ENCODE measurements at places on chromosomes 11 and 22.

GRCh38 chr11:117799634-117800033 is 2.6 kb upstream of the DSCAML1 start:
- no peak for DNase-seq

DNA sequence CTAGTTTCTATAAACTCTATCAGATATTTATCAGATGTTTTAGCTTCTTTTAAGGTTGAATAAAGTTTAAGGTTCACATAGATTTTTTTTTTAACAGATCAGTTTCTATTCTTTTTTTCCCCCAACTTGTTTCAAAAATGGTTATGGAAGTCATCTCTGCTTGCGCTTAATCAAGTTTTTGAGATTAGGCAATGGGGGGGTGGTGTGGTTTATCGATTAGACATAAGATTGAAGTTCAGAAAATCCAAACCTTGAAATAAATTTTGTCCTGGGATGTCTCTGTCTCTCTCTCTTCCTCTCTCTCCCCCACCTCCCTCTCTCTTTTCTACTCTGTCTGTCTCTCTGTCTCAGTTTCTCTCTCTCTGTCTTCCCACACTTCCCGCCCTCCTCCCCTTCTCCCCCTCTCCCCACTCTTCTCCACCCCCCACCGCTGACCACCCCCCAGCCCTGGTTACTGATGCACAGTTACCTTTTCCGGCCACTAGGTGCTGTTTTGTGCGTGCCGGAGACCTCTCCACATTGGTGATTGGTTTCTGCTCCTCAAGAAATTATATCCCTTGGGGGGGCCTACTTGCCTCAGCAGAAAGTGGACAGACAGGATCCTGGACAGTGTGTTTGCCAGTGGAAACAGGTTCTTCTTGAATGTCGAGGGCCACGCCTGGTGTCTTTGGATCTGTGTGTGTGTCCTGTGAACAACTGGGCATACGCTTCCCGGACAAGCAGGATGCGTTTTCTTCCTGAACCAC is 29.7 kb upstream of the ANO1 start:
- no peak for DNase-seq

DNA sequence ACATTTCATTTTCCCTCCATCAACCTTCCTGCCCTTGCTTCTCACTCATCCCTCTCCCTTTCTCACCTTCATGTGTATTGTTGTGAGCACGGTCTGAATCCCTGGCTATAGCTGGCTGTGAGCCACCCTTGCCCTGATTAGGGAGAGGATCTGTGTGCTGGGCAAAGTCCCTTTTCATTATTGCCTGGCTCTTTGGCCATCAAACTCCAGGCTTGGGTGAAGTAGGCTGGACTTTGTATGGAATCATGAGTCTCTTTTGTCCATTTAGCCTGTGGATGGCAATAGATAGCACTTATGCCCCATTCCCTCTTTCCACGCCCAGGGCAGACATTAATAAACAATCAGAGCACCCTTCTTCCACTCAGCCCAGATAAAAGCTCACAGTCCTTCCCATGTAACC is 6.7 kb downstream of the MYO18B start:
- no peak for DNase-seq

- DNase-seq, result no peak
These were observed 1.5 kb downstream of the SLC2A11 start for GRCh38 chr22:23859201-23859600.

DNA sequence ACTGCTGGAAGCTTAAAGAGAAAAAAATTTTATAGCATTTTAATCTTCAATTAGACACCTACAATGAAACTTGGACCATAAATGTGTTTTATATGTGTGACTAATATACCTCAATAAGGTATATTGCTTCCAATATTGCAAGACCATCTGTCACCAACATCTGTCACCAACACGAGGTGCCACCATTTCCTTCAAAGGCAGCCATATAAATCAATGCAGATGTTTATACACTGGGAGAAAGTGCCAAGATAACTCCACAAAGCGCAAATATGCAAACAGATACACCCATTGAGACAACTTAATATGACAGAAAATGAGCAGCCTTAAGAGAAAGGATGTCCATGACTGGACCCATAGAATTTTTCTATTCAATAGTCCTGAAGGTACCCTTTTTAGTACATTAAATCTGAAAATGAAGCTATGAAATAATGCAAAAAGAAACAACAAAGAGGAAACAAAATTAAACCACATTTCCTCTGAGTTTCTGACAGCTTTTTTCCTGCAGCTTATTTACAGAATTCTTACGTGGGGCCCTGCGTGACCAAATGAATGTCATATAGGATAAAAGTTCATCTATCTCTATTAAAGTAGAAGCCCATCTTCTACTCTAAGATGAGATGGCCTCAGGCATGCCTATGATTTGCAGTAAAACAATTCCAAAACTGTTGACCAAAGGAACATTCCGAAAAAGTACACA is 12.5 kb downstream of the MPZL3 start:
- DNase-seq, result no peak

- DNase-seq, result peak; percentile 79
These were observed 4.2 kb downstream of the ALDH3B1 start for GRCh38 chr11:68014157-68014946.

GRCh38 chr11:118442908-118443589 is 6.8 kb downstream of the KMT2A start:
- DNase-seq, result no peak

DNA sequence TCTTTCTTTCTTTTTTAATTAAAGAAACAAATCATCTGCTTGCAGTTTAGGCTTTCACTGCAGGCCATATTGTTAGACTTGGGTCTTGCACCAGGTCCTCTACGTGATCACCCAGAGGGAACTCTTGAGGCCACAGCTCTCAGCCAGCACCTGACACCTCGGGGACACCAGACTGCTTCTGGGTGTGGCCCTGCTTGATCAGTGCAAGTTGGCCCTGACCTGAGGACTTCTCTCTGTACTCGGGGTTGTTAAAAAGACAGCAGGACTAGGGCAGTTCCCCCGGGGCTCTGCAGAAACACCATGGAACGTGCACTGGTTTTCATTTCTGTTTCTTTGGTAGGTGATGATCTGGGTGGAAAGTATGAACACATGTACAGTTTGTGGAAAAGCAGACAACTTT is 51.2 kb upstream of the MYO18B start:
- DNase-seq, result no peak

DNA sequence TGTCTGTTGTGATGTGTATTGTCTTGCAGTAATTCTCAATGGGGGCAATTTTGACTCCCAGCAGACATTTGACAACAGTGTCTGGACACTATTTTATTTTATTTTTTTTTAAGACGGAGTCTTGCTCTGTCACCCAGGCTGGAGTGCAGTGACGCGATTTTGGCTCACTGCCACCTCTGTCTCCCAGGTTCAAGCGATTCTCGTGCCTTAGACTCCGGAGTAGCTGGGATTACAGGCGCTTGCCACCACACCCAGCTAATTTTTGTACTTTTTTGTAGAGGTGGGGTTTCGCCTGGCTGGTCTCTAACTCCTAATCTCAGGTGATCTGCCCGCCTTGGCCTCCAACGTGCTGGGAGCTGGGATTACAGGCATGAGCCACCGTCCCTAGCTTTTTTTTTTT is 1.4 kb downstream of the RPS6KB2 start:
- DNase-seq, result no peak

DNA sequence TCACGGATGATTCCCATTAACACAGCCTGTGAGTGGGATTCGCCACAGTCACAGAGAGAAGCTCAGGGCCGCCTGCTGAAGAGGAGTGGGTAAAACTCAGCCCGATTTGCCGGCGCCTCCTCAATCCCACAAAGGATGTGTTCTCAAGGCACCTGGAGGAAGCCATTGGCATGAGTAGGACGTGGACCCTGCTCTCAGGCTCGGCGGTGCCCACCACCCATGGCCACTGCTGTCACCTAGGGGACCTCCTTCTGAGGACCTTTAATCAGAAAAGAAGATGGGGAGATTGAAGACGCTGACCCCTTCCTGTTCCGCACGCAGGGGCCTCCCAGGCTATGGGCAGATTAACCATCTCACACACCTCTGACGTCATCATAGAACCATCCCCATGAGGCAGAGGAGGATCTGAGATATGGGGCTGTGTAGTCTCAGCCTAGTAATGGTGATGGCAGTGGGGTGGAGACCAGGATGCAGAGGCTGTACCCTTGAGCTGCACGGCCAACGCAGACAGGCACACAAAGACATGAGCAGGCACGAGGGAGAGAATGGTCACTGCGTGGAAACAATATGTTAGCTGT is 571.8 kb downstream of the BRD1 start:
- DNase-seq, result no peak

- DNase-seq, result no peak
These were observed 545.7 kb upstream of the B3GAT1 start for GRCh38 chr11:134957540-134958335.

DNA sequence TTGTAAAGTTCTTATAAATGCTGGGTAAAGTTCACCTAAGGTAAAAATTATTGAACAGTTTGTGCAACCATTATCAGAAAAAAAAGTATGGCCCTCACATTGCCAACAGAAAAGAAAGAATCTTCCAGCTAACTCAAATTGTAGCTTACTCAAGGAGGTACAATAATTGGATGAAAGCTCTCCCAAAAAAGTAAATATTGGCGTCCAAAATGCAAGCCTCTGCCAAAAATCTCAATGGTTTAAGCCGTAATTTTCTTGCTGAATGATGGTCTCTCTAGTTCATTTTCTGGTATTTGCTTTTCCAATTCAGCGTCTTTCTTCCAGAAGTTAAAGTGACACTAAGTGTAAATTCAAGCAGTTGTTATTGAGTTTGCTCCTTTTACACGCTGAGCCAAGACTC is 727.3 kb downstream of the LRRC4C start:
- DNase-seq, result no peak

- no peak for DNase-seq
These were observed 359.7 kb downstream of the FAM181B start for GRCh38 chr11:82373781-82374542.

- no peak for DNase-seq
These were observed at the start of gene RASL10A for GRCh38 chr22:29315286-29316140. Gene RASL10A, minus strand, starts transcription at chr22:29315697. Its CDS starts 451 bp downstream, at chr22:29315246.

DNA sequence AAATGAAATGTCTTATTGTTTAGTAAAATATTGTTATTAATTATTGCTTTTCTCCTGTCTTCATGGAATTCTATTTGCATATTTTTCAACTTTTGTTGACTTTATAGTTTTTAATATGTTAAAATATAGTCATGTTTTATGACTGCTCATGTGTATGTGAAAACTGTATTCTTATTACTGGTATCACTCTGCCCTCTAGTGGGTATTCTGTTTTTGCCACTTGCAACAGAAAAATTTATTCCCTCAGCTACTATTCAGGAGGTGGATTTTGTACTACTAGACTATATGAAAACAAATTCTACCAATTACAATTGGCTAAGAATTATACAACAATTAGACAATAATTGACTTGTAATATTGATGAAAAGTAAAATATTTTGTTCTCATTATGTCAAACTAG is 45.0 kb downstream of the OR4C6 start:
- DNase-seq, result peak; percentile 9

DNA sequence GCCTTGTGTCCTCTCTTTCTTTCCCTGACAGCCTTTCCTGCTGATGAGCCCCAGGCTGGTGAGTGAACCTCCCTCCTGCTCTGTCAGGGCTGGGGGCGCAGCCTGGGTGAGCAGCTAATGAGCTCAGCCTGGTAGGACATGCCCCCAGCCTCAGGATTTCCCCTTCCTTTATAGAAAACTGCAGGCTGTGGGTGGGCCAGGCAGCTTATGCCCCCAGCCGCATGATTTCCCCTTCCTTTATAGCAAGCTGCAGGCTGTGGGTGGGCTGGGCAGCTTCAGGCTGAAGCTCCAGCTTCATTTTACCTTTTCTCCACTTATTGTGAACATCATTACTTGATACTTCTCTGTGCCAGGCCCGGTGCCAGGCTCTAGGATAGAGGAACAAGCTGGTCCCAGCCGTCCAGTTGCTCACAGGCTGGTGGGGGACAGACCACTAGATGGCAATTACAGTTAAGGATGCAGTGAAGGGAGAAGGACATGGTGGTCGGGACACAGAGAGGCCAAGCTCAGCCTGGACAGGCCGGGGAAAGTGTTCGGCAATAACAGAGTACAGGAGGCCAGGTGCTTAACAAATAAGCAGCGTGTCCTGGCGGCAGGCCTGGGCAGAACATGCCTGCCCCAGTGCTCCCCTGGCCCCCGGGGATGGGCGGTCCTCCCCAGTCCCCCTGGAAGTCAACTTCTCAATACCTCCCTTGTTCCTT is 5.3 kb downstream of the LGALS12 start:
- DNase-seq, result no peak

- no peak for DNase-seq
These were observed 699.1 kb downstream of the KCNA4 start for GRCh38 chr11:29317694-29318093.

DNA sequence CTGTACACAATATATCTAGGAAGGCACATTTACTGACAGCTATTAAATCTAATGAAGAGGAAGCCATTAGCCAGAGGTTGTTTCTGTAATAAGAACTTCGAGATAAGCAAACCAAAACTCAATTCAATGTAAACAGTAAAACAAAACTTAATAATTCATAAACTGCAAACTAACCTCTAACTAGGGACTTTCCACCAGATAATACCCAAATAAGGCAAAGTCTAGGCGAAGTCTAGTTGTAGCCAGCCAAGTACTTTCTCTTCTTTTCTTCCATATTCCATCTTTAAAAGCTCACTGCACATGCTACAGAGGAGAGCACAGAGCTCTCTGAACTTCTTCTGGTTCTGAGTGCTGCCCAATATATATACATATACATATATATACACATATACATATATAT is 229.9 kb upstream of the ANO5 start:
- no peak for DNase-seq

DNA sequence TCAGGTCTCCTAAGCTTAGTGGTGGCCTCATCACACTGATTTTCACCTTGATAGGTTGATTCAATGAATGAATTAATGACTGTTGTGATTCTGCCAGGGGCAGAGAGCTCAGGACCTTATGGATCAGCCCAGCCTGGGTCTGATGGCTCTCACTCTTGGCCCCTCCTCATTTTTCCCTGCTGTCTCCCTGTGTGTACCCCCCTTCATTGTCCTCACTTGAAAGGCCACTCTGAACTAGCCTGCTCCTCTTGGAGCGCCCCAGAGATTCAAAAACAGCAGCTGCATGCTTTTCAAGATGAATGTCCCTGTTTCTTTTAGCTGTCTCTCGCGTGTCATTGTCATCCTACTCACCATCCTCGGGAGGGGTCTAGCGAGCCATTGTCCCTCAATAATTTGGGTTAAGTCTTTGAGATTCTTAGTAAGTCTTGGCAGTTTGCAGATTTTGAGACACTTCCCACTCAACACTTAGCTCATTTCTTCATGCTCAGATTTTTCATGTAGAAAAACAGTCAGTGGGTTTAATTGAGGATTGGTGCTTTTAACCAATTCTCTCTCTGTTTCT is 42.5 kb upstream of the MICAL2 start:
- DNase-seq, result no peak

DNA sequence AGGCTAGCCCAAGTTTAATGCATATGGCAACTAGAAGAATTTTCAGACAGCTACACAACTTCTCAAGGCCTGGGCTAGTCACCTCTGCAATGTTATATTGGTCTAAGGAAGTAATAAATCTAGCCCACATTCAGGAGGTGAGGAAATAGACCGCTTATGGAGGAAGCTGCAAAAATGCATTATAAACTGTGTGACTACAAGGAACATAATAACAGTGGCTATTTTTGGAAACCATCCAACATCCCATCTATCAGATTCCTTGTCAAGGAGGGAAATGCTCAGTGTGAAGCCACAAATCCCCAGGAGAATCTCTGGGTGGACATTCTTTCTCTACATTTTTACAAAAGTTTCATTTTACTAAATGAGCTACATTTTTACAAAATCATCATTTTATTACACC is 76.1 kb downstream of the BBOX1 start:
- peak; percentile 76 for DNase-seq

- DNase-seq, result no peak
These were observed 55.2 kb upstream of the CEP295 start for GRCh38 chr11:93606314-93606713.

Data from fibroblast of lung (primary cell).